ENCODE measurements at places on chromosomes 2 and 18. TPM values are rescaled to one million over a fixed set of nuclear protein-coding genes. Genes with fewer than 3 reads are reported as not detected.

- DNase-seq, result no peak
These were observed 160.3 kb downstream of the EN1 start for GRCh38 chr2:118687192-118687591.

The RFTN2 gene
- 7.0 TPM for total RNA-seq

DNA sequence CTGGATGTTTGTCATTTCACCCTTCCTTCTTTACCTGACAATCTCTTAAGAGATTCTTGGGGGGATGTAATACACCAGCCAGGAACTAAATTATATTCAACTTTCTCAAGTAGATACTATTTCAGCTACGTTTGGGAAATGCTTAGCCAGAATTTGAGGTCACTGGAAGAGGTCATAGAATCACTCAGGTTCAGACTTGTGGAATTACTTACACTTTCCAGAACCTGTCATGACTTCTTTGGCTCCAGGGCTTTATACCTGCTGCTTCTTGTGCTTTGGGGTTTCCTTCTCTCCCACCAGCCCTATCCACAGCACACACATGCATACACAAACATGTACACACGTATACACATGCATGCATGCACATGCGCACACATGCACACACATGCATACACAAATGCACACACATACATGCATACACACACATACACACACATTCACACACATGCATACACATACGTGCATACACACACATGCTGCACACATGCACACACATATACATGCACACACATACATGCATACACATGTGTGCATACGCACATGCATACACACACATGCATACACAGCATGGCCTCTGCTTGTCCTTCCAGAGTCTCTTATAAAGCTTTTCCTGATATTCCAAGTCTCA, 23.5 kb upstream of the ANXA4 start:
- no peak for DNase-seq

GRCh38 chr2:189580241-189580651, 340 bp downstream of the SLC40A1 start:
- peak; percentile 48 for DNase-seq

GRCh38 chr2:120814352-120814751, 78.7 kb downstream of the GLI2 start:
- DNase-seq, result no peak

- DNase-seq, result no peak
These were observed 101.5 kb upstream of the SETBP1 start for GRCh38 chr18:44579028-44579702.

DNA sequence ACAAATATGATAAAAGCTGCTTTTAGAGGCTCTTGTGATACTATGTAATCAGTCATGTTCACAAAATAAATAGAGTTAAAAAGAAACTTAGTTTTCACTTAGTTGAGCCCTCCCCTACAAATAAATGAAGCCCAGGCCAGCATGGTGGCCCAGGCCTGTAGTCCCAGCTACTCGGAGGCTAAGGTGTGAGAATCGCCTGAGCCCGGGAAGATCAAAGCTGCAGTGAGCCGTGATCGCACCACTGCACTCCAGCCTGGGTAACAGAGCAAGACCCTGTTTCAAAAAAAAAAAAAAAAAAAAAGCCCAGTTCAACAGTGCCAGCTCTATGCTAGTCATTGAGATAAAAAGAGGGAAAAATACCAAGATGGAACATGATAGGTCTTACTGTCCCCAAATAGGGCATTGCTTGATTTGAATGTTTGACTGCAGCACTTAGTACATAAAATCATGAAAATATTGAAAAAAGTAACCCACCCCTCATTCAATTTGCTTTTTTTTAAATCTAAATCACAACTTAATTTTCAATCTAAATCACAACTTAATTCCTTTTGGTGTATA, 1.5 kb downstream of the ASNSD1 start:
- no peak for DNase-seq

DNA sequence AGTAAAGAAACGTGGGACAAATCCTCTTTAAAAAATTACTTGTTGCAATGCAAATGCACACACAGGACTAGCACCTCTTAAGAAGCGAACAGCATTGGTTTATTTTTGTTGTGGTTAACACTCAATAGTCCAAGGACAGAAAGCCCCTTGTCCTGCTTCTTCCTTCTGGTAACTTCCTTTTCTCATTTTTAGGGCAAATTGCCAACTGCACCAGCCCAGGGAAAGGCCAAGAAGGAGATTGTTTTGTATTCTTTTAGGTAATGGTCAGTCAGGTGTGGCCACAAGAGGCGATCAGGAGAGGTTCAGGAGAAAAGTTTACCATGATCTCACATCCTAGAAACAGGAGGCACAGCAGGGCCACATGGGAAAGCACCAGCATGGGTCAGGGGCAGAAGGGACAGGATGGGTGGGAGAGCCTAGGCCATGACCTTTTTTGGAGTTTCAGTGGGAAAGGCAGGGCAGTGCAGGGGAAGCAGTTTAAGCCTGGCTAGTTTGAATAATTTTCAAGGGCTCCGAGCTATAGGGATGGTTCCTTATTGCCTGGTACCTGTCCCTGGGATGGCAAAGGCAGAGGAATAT, 73.0 kb downstream of the CHRNA1 start:
- no peak for DNase-seq

DNA sequence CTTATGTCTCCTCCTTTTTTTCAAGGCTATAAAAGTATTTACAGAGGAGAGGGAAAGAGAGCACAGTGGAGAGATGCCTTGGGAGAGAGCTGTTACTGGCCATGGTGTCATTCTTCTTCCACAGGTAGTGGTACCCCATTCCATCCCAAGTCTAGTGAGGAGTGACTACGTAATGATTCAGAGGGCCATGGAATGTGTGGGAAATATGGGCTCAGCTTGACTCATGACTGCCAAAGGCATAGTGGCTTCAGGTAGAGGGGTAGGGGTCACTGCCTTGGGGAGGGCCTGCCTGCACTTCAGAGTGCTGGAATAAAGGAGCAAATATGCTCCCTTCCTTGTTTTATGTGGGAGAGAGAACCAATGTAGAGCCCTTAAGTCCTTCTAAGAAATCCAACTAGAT, 620.6 kb downstream of the IRS1 start:
- no peak for DNase-seq

- DNase-seq, result no peak
These were observed 1.7 kb downstream of the TMEM127 start for GRCh38 chr2:96264086-96264485.

GRCh38 chr18:21858544-21858943, 118.0 kb downstream of the MIB1 start:
- no peak for DNase-seq

DNA sequence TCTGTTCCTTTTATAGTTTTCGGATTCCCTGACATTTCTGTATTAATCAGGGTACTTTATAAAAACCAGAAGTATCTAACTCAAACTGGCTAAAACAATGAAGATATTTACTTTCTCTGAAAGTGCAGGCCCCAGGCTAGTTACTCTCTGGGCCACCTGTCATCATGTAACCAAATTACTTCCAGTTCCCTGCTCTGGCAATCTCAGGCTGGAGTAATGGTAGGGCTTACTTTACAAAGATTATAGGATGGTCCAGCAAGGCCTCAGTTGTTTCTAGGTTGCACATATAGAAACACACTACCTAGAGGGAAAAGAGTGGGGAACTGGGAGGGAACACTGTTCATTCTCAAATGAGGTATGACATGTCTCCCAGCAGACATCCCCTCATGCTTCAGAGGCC, 74.8 kb downstream of the CHST9 start:
- no peak for DNase-seq

The SH2D6 gene
- 0.75 TPM for total RNA-seq
